GM12892 (cell line): ENCODE measurements at places on chromosomes 7 and 10.
A peak's percentile ranks its signal among the peaks of the same experiment; 100 is the strongest.

GRCh38 chr7:2757361-2757903 is 69.4 kb downstream of the AMZ1 start:
- DNase-seq, result no peak

- DNase-seq, result no peak
These were observed 492.0 kb downstream of the KIF20B start for GRCh38 chr10:90193240-90193985.

DNA sequence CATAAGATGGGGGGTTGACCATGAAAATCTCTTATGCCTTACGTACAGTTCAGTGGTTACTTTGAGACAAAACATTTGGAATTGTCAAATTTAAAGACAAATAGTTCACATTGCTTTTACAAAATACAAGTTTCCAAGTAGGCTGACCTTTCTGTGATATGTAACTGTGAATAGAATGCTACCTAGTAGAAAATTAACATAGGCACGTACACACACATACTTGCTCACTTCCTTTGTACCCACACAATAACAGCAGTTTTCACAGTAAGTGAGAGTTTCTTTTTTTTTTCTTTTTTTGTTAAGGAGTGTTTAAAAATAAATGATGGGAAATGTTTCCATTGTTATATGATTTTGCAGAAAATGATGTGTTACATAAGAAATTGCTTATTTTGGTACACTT is 53.3 kb upstream of the SP8 start:
- no peak for DNase-seq

GRCh38 chr7:40059057-40059456 is 75.4 kb downstream of the MPLKIP start:
- DNase-seq, result no peak

DNA sequence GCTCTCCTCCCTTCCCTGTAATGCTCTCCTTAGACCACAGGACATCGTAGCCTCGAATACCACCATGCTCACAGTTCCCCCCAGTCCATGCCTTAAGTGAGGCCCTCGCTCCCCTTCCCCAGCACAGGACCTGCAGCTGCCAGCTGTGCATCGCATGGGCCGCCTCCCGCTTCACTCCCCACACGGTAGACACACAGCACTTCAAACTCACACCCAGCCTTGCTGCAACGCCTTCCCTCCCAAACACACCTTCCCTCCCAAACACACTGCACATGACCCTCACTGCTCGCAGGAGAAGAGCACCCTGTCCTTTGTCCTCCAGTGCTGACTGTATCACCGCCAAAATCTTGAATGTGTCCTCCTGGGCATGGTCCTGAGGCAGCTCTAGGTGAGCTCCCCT is 42.6 kb downstream of the COBL start:
- no peak for DNase-seq

DNA sequence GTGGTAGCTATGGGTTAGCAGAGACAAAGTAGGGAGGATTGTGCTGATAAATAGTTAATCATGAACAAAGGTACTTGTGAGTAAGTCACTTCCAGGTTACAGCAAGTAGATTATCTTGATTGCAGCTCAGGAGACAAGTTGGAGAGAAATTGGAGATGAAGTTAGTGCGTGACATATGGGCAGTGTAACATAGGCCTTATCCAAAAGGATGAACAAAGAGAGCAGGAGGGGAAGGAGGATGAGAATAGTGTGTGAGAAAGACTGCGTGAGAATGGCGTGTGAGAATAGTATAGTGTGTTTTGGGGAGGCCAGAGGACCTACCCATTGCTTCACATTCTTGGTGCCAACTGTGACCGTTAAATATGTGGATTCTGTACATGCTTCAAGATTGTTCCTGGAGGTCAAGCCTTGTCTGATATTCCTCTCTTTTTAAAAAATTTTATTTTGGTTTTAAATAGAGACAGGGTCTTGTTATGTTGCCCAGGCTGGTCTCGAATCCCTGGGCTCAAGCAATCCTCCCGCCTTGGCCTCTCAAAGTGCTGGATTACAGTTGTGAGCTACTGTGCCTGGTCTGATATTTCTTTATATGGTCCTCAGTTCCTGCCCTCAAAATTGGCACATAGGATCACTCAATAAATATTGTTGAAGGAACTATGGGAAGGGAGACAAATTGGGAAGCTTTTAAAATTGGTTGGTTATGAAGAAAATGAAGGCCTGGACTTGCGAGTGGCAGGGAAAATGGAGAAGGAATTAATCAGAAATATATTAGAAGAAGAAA is 3.2 kb downstream of the VCL start:
- DNase-seq, result no peak

GRCh38 chr7:65304175-65304574 is 69.5 kb upstream of the ZNF92 start:
- no peak for DNase-seq

DNA sequence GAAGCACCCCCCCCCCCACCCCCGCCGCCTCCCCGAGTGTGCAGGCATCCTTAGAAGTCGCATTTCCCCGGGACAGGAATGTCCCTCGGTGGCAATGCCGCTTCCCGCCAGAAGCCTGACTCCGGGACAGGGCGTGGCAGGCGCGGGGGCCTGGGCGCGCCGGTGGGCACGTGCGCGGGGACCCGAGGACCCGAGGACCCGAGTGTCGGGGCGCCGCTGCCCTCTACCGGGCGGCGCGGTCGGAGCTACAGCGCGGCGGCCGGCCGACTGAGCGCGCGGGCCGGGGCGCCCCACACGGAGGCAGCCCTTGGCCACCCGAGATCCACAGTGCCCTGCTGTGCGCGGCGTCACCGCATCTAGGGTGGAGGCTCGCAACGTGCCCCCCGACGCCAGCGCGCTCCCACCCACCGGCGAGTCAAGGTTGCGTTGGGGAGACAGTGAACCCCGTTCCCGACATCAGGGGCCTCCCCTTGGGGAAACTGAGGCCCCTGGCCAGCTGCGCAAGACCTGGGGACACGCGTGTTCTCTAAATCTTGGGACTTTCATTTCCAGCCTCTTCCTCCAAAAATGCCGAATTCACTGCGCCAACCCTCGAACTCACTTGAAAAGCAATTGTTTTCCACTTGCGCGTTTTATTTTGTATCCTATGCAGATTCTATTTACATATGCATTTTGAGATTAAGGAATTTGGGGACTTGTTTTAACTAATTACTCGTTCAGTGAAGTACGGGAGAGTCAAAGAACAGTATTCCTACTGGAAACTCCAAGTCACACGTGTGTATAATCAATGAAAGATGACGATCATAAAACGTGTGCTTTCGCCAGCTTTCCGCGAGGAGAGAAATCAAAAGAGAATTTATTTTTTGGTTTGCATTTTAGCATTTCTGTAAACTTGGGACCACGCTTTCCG is 3.1 kb upstream of the CUX1 start:
- peak; percentile 66 for DNase-seq

GRCh38 chr10:22704942-22705341 is 9.4 kb downstream of the PIP4K2A start:
- DNase-seq, result no peak

DNA sequence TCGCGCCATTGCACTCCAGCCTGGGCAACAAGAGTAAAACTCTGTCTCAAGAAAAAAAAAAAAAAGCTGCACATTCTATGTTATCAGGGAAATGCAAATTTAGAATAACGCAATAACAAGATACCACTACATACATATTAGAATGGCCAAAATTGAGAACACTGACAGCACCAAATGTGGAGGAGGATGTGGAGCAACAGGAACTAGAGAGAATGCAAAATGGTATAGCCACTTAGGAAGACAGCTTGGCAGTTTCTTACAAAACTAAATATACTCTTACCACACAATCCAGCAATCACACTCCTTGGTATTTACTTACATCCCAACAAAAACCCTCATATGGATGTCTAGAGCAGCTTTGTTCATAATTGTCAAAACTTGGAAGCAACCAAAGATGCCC is 76.8 kb downstream of the ALOX5 start:
- DNase-seq, result no peak

- DNase-seq, result no peak
These were observed 106.5 kb downstream of the HTR7 start for GRCh38 chr10:90751107-90751997.

DNA sequence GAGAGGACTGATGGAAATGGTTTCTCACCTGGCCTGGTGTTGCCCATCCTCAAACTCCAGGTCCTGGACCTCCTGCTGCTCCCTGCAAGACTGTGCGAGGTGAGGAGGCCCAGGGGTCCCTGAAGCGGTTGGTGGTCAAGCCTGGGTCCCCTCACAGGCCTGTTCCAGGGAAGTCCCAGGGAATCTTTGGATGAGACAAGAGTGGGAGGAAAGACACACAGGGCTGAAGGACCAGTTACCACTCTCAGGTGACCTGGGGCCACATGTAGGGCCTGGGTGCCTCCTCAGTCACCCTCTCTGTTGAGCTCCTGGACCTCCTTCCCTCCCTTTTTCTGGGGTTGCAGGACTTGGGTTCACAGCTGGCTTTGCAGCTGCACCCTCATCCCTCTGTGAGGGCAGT is 42.6 kb upstream of the CXCL12 start:
- no peak for DNase-seq

DNA sequence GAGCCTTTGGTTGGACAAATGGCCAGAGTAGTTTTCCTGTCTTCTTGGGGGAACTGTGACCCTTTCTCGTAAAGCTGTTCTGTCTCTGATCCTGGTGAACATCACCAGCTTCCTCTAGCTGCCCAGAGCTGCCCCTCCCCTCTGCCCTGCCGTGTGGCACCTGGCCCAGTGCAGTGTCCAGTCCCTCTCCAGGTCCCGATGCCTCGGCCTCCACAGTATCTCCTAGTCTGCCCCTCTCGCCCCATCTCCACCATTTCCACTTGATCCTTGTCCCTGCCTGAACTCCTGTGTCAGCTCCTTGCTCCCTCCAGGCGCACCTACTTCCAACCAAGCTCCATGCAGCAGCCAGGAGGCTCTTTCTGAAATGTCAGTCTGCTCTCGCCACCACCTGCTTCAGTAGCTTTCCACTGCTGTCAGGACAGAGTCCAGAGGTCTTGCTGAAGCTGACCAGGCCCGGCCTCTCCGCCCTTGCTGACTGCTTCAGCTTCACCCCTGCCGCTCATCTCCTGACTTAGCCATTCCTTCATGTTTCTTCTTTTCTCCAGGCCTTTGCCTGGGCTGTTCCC is 133.6 kb downstream of the GRK5 start:
- DNase-seq, result no peak

GRCh38 chr7:10436302-10436701 is 537.4 kb upstream of the PHF14 start:
- no peak for DNase-seq

GRCh38 chr7:38727184-38727940 is 96.2 kb upstream of the AMPH start:
- DNase-seq, result no peak

DNA sequence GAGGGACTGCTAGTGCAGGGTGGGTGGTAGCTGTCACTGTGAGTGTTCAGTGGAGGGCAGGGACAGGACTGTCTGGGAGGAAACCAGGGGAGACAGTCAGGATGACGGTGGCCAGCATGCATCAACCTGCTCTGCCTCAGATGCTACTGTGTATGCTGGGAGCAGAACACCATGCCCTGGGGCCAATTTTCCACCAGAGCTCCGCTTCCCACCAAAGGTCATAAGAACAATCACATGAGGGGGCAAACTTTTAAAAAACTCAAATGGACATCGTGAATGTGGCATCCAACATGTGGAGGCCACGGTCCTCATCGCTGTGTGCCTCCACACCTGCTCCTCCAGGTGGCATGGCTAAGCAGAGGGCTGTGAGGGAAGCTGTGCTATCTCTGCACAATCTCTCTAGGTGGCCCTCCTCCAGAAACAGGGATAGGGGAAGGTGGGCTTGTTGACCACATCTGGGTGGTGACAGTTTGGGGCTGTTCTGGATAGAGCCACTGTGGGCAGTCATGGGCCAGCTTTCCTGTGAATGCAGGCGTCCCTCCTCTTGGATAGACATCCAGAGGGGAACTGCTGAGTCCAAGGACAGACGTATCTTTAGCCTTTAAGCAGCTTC is 411.0 kb downstream of the PTPRN2 start:
- no peak for DNase-seq

DNA sequence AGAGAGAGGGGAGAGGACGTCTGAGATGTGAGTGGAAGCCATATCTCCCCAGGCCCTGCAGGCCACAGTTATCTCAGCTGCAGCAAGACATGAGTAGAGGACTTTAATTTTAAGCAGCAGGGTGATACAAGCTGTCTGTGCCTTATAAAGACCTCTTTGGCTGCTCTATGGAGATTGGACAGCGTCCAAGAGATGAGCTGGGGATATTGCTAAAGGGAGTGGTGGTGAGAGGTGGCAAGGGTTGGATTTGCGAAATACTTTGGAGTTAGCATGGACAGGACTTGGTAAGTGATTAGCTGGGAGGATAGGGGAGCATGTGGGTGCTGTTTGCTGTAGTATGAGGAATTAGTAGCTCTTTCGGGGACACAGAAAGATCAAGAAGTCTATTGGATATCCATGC is 191.8 kb downstream of the CACNB2 start:
- no peak for DNase-seq

- no peak for DNase-seq
These were observed 30.6 kb downstream of the ESYT2 start for GRCh38 chr7:158798741-158799140.

DNA sequence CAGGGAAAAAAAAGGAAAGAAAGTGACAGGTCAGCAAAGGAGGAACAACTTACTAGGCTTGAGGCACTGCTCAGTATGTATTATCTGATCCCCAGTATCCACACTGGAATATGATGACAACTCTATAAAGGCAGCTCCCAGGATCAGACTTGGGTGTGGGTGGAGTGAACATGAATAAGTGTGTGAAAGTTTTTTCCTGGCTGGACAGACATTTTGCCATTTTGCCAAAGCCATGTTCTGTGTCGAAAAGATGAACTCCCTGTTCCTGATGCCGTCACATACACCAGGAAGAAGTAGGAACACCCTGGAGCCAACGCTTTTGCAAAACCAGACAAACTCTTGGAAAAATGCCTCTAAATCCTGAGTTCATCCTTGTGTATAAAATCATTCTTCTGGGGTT is 143.2 kb upstream of the MEOX2 start:
- DNase-seq, result no peak

GRCh38 chr7:113320419-113320818 is 202.1 kb upstream of the SMIM30 start:
- no peak for DNase-seq

GRCh38 chr10:11353006-11353896 is 258.2 kb downstream of the USP6NL start:
- DNase-seq, result no peak

- no peak for DNase-seq
These were observed 1.1 kb downstream of the ITGA8 start for GRCh38 chr10:15718694-15719048.

- DNase-seq, result no peak
These were observed 173.8 kb upstream of the PPP2R2D start for GRCh38 chr10:131726967-131727366.

GRCh38 chr10:121580276-121581116 is 17.7 kb downstream of the FGFR2 start:
- DNase-seq, result no peak

DNA sequence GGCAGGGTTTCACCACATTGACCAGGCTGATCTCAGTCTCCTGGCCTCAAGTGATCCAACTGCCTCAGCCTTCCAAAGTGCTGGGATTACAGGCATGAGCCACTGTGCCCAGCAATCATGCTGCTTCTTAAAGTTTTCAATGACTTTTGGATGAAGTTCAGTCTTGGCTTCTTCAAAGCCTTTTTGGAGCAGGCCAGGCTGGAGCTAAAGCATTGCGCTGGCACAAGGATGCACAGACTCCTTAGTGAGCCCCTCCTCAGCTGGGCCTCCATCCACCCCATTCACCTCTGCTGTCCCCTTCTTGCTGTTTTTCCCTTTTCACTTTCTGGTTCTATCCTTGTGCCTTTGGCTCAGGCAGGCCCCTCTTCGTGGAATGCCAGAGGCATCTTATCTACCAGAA is 638.6 kb downstream of the TYW1 start:
- DNase-seq, result no peak
